Uterus (tissue), 4 donors: ENCODE measurements at places on chromosomes 1 and 21. TPM values are rescaled to one million over a fixed set of nuclear protein-coding genes. Genes with fewer than 3 reads are reported as not detected.

Gene KCNE2
- 0.85 TPM for total RNA-seq

Gene SASS6
- 4.8 TPM for total RNA-seq

Gene VASH2
- under 0.01 TPM for total RNA-seq

Gene THEM5
- total RNA-seq: not detected

Gene CELA2B
- total RNA-seq: not detected
